Brain pericyte (primary cell): ENCODE measurements at places on chromosomes 4 and X.

DNA sequence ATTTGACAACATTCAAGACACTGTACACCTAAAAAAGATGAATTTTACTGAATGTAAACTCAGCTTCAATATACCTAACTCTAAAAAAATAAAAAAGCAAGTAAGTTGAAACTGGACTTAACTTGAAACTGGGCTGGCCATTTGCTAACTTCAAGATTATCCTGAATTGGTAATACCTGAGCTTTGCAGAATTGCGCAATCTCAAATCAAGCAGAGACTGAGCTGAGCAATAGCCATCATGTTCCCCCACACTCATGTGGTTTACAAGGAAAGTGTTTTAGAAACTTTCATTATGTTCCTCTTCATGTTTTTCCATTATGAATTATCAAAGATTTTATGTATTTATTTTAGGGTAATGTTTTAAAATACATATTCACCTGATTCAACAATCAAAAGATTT is 38.7 kb downstream of the ANXA5 start:
- no peak for DNase-seq

DNA sequence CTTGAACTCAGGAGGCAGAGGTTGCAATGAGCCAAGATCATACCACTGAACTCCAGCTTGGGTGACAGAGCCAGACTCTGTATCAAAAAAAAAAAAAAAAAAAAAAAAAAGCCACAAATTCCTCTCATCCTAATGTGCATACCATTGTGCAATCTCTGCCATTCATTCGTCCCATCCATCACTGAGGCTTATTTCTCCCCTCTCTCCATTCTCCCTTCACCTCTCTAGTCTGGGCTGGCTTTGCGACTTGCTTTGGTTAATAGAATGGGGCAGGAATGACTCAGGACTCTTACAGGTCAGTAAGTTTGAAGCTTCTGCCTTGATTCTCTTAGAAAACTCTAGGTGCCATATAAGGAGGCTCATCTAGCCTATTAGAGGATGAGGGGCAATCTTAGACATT is 60.3 kb upstream of the DDX3X start:
- no peak for DNase-seq

GRCh38 chr4:20624793-20625374 is 75.4 kb upstream of the PACRGL start:
- DNase-seq: no peak

DNA sequence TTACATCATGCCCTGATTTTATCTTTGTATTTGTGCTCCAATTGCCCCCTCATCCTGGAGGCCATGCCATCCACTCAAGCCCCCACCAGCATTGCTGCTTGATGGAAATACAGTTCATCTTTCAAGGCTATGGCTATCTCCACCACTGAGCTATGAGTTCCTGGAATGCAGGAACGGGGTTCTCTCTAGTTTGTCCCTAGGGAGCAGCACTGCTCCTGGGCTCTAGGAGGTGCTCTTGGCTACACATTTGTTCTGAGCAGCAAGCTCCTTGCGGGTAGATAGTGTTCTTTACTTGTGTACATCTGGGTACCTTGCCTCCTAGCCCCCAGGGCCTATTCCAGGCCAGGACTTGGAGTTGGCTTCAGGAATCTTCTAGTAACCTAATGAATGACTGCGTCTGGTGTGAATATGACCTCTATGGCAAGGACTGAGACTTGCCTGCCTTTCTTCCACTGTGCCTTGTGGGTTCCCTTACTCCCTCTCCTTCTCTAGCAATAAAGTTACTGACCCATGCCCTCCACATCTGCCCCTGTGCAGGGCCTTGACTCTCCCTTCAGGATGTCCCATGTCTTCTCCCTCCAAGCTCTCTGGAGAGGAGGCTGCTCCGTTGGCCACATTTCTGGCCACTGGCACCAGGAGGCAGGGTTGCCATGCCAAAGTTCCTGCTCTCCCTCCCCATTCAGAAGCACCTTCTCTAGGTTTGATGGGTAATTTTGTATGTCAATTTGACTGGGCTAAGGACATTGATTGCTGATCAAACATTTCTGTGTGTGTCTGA is 7.6 kb downstream of the CITED1 start:
- no peak for DNase-seq

- DNase-seq: no peak
Observed at GRCh38 chrX:124518885-124519284, 172.5 kb downstream of the SH2D1A start.

DNA sequence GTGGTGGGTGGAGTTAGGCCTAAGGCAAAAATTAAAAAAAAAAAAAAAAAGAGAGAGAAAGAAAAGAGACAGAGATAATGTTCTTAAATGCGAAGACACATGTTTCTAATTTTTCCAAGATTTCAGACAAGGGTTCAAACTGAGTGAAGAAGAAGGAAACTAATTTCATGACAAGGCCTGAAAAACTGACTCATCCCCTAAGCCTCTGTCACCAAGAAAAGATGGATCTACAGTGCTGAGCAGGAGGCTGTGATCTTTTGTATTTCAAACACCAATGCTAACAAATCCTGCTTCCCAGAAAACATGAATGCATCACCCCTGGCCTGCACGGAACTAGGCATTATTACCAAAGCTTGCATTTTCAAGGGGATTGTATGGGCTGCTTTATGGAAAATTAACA is 75.3 kb downstream of the PPARGC1A start:
- no peak for DNase-seq

DNA sequence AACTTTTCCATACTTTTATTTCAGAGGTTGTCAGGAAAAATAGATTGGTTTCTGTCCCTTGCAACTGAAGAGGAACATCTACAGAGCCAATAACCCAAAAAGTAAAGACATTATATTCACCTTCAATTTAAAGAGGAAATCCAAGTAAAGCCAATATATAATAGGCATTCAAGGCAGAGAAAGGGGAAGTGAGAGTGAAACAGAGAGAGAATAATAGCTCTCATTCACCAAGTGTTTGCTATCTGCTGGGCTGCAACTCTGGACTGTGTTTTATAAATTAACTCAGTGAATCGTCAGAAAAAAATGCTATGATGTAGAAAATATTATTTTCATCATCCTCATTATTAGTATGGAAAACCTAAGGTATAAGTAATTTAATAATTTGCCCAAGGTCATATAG is 448.5 kb downstream of the TRAM1L1 start:
- DNase-seq: no peak

- DNase-seq: no peak
Observed at GRCh38 chrX:118208481-118208880, 91.9 kb upstream of the KLHL13 start.

GRCh38 chr4:103498161-103499070 is 221.4 kb downstream of the TACR3 start:
- DNase-seq: no peak

GRCh38 chr4:54185866-54186265 is 43.2 kb upstream of the PDGFRA start:
- no peak for DNase-seq
